ENCODE measurements at places on chromosomes 3 and 15. TPM values are rescaled to one million over a fixed set of nuclear protein-coding genes. Genes with fewer than 3 reads are reported as not detected.

The COL8A1 gene
- total RNA-seq, result 6.2 TPM

DNA sequence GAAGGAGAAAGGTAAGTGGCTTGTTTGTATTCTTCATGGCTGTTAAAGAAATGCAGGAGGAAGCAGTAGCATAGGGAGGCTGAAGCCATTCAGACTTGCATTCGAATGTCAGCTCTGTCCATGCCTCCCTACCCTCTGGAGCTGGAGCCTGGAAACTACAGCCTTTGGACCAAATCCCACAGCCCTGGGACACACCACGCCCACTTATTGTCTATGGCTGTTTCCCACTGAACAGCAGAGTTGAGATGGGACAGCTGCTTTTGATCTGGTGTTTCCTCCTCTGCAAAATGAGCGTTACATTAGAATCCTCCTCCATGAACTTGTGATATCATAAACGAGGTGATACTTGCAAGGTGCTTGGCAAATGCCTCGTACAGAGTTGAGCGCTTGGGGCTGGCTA lies 3.6 kb downstream of the FAM107A start:
- DNase-seq, result peak; percentile 62

GRCh38 chr3:119580067-119580760 lies 922 bp downstream of the ADPRH start:
- peak; percentile 75 for DNase-seq

GRCh38 chr15:85785887-85786780 lies 8.6 kb downstream of the KLHL25 start:
- no peak for DNase-seq

- no peak for DNase-seq
Observed at GRCh38 chr3:16444344-16444743, 69.2 kb downstream of the RFTN1 start.

GRCh38 chr3:193722566-193722965 lies 129.6 kb downstream of the OPA1 start:
- no peak for DNase-seq

DNA sequence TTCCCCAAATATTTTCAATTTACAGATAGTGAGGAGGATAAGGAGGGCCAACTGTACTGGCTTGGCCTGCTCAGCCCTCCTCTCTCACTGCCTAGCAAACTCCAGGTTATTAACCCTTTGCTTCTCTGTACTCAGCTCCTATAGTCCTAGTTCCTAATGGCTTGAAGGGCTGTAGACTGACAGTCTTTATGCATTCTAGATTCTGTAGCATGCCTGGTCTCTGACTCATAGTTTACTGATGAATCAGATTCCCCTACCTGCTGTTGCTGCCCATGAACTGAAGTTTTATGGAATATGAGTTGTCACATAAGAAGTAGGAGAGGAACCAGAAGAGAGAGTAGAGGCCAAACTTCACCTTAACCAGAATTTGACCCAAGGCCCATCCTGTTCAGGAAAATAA lies 27.1 kb upstream of the MAP3K13 start:
- no peak for DNase-seq

DNA sequence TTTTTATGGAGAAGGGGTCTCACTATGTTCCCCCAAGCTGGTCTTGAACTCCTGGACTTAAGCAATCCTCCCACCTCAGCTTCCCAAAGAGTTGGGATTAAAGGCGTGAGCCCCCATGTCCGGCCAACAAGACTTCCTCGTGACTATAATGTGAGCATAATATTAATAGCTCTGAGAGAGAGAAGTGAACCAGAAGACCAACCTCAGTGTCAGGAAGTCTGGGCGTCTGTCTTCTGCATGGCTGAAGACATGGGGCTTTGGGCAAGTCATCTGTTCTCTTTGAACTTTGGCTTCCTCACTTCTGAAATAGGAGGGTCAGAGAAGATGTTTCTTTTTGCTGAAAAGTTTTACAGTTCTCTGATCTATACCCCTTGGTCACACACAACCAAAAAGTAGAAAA lies 92.1 kb downstream of the SLC49A4 start:
- no peak for DNase-seq
